ENCODE measurements at places on chromosomes 3 and 15.

- no peak for DNase-seq
Observed at GRCh38 chr3:123743121-123743520, 141.0 kb downstream of the MYLK start.

DNA sequence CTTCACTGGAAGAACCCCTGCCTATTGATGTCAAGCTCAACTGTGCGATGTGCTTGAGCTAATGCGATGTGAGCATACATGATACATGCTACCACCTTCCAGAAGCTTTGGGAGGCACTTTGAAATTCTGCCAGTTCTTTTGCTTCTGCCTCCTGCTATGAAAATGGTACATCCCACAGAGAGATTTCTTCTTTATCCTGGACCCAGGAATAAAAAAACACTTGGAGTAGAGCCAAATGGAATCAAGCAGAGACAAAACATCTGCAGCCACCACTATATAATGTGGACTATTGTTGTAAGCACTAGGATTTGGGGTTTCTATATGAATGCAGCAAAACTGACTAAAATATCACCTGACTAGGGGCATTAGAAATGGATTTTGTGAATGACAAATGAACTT is 119.9 kb upstream of the GAP43 start:
- DNase-seq: no peak

- no peak for DNase-seq
Observed at GRCh38 chr3:155070316-155070715, 9.8 kb upstream of the MME start.

- no peak for DNase-seq
Observed at GRCh38 chr3:151630938-151631441, 102.7 kb upstream of the AADACL2 start.

- DNase-seq: no peak
Observed at GRCh38 chr15:69939513-69940440, 157.9 kb downstream of the TLE3 start.

DNA sequence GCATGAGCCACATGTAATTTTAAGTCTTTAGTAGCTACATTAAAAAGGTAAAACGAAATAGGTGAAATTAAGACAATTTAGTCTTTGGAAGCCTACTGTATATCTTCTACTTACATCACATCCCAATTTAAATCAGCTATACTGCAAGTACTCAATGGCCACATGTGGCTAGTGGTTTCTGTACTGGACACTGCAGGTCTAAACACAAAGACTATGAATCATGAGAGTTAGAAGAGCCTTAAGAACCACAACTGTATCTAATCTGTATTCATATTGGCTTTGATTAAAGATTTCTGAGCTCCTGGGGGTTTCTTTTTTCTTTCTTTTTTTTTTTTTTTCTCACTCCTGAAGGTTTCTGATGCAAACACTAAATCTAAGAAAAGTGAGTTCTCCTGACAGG is 2.3 kb upstream of the EIF1B start:
- DNase-seq: no peak

DNA sequence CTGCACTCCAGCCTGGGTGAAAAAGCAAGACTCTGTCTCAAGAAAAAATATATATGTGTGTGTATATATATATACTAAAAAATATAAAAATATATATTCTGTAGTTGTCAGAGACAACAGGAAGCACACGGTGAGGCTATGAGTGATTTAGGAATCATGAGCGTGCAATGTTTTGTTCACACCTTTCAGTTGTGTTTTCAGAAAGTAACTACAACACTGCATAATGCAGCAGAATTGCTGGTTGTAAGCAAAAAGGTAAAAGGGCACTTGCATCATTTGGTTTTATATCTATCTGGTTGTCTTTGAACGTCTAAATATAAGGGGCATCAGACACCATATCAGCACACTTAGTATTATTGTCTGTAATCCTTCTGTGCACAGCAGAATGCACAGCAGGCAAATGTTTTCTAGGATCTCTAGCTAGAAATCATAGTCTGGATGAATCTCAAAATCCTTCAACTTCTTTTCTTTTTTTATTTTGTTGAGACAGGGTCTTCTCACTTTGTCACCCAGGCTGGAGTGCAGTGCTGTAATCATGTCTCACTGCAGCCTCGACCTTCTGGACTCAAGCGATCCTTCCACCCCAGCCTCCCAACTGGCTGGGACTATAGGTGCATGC is 44.8 kb downstream of the CCR3 start:
- DNase-seq: no peak

DNA sequence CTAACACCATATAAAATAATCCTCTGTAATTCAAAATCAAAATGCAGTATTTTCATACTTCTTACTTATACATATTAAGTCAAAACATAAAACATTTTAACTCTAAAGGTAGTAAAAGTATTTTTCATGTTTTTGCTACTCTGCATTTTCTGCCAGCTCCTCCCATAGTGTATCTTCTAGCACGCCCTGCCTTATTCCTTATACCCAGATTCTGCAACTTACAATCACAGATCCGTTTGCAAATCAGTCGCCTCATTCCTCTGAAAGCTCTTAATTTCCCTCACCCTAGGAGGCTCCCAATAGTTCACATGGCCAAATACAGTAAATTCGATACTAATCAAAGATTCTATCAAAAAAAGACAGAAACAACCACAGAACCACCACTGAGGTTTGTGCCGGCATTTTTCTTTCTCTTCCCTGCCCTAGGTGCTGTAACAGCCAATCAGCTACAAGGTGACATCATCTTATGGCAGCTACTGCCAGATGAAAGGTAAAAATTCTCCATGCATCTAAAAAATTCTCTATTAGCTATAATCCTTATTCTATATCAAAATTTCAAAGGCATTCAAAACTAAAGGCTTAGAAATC is 72.9 kb downstream of the CLASP2 start:
- DNase-seq: no peak

DNA sequence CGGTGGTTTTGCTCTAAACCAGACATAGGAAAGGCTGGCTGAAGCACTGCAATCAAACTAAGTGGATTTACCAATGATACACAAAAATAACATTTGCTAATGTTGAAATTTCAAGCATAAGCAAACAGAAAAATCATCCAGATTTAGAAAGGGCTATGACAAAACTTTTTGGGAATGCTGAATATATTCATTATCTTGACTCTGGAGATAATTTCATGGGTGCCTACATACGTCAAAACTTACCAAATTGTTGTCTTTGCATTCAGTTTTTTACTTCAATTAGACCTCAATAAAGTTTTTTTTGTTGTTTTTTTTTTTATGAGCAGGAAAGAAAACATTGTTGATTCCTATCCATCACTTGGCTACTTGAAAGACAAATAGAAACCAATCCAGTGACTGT is 140.8 kb downstream of the NR2E3 start:
- no peak for DNase-seq

- no peak for DNase-seq
Observed at GRCh38 chr3:98095882-98096281, 8.9 kb downstream of the OR5AC2 start.

- DNase-seq: no peak
Observed at GRCh38 chr3:45762647-45763302, 33.6 kb downstream of the SLC6A20 start.

DNA sequence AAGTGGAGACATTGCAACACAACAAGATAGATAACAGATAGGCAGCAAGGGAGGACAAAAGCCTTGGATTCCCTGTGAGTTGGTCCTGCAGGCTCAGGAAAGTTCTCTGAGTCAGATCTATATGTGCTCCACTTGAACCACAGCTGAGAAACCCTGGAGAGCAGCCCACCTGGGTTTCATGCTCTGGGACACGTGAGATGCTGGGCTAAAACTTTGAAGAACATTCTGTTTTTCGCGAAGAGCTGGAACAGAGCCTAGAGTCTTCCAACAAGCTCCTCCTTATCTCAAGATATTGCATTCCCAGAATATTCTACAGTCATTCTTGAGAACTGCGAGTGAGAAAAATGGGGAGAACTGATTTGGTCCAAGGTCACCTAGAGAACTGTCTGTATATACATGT is 583.0 kb upstream of the ROBO1 start:
- DNase-seq: no peak

DNA sequence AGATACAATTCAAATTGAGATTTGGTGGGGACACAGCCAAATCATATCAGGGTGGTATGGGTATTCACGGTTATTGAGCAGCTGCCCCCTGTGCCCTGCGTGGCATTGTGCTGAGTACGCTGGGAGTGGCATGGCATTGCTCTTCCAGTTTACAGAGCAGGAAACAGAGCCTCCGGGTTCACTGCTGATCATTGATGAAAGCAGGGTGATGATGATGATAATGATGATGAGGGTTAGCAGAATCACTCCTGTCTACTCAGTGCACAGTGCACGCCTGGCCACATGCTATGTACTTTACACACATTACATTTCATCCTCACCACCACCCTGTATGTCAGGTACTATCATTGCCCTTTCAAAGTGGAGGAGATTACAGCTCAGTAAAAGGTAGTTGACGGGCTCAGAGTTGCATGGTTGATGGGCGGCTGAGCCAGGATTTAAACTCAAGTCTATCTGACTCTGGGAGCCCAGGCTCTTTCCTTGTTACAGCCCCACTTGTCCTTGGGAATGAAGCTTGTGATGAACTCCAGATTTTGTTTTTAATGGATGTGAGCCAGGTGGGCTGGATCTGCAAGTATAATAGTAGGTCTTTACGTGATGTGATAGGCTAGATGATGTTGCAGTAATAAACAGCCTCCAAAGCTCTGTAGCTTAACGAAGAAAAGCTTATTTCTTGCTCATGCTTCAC is 87.6 kb upstream of the MYZAP start:
- DNase-seq: no peak
